ENCODE measurements at places on chromosomes 7 and 10. TPM values are rescaled to one million over a fixed set of nuclear protein-coding genes. Genes with fewer than 3 reads are reported as not detected.

The MRC1 gene
- 27.4 TPM for total RNA-seq

The PARD3 gene
- 61.9 TPM for total RNA-seq

The ANKRD2 gene
- total RNA-seq, result 13.9 TPM

The AGMO gene
- 13.5 TPM for total RNA-seq

The ASAH2 gene
- 1.9 TPM for total RNA-seq

The SYT15 gene
- 1.6 TPM for total RNA-seq

The UNCX gene
- not detected for total RNA-seq

- DNase-seq, result no peak
- H3K4me3 ChIP-seq, result peak overlapping the region; percentile 74
- no peaks in the 10 kb centered on the region for H3K4me1 ChIP-seq
- H3K36me3 ChIP-seq, result no peaks in the 10 kb centered on the region
- no peaks in the 10 kb centered on the region for H3K27me3 ChIP-seq
- peak overlapping the region; percentile 94 for H3K27ac ChIP-seq
These were observed 804 bp downstream of the TMEM106B start for GRCh38 chr7:12211711-12212485.

DNA sequence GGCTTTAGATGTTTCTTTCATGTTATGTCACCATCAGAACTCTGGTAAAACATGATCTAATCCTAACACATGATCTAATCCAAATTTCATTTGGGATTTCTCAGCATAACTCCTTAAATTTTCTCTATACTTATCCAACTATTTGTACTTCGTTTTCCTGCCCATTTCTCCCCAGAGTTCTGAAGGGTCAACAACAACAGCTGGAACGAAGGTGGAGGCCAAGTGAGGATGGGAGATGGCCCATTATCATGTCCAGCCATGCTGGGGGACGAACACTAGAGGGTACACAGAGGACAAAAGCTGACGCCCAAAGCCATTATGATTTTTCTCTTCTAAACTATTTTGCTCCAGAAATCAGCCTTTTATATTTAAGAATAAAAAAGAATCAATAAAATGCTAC, 185.4 kb downstream of the DOCK4 start:
- H3K27ac ChIP-seq, result no peak overlapping the region
- no peaks in the 10 kb centered on the region for H3K27me3 ChIP-seq
- no peak overlapping the region for H3K4me3 ChIP-seq
- H3K4me1 ChIP-seq, result no peaks in the 10 kb centered on the region
- H3K36me3 ChIP-seq, result no peaks in the 10 kb centered on the region

DNA sequence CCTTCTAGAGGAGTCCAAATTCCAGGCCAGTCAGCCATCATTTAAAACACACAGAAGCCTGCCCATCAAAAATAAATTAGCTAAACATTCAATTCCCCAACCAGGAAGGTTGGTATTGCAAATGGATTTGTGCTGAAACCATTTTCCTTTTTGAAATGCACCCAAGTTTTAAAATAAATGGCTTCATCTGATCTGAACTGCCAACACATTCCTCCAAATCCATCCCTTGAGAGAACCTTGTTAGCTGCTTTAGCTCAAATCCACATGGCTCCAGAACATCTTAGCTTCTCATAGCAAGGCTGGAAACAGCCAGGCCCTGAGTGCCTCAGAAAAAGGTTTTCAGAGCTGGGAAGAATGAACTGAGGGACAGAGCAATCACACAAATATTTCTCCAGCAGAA, 306.3 kb downstream of the FZD1 start:
- no peak overlapping the region for H3K4me3 ChIP-seq
- H3K4me1 ChIP-seq, result peaks cover 5% of the 10 kb centered on the region
- H3K27ac ChIP-seq, result no peak overlapping the region
- no peaks in the 10 kb centered on the region for H3K27me3 ChIP-seq
- no peak for DNase-seq

- no peak for DNase-seq
- H3K27me3 ChIP-seq, result no peaks in the 10 kb centered on the region
- H3K27ac ChIP-seq, result no peak overlapping the region
These were observed 13.1 kb upstream of the UCMA start for GRCh38 chr10:13247246-13247645.

DNA sequence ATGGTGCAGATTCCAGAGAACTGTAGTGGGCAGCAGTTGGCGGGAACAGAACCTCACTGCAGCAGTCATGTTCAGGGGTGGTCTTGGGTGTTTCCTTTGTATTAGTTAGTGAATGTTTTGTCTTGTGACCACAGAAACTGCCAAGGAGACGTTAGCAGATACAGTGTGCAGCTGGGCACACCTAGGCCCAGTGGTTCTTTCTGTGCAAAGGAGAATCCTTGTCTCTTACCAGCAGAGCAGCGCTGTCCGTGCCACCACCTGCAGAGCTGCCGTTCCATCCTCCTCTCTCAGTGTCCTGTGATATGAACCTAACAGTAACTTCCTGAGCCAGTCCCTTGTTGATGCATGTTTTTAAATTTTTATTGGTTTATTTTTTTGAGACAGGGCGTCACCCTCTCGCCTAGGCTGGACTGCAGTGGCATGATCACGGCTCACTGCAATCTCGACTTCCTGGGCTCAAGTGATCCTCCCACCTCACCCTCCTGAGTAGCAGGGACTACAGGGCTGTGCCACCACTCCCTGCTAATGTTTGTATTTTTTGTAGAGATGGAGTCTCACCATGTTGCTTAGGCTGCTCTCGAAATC, 60.6 kb downstream of the WDR37 start:
- peaks cover 4% of the 10 kb centered on the region for H3K4me1 ChIP-seq
- no peak overlapping the region for H3K4me3 ChIP-seq
- H3K36me3 ChIP-seq, result no peaks in the 10 kb centered on the region

GRCh38 chr7:103336761-103337160, 7.8 kb downstream of the DNAJC2 start:
- no peak overlapping the region for H3K4me3 ChIP-seq
- no peak for DNase-seq
- H3K36me3 ChIP-seq, result peaks cover 7% of the 10 kb centered on the region

DNA sequence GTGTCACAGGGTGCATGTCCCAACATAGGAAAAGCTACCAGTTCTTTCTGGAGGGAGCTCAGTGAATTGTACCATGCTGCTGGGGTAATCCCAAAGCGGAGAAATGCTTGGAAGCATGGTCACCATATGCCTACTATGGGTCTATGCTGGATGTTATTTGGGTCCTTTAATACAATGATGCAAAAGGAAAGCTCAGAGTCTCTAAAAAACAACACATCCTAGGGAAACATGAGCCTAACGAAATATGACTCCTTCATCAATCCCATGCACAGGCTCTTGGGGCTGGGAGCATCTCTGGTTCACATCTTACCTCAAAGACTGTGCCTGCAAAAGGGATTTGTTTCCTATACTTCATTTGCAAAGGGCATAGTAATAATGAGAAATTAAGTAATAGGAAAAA, 65.2 kb downstream of the CUBN start:
- no peaks in the 10 kb centered on the region for H3K36me3 ChIP-seq
- no peaks in the 10 kb centered on the region for H3K27me3 ChIP-seq
- no peak overlapping the region for H3K27ac ChIP-seq
- no peak overlapping the region for H3K4me3 ChIP-seq

DNA sequence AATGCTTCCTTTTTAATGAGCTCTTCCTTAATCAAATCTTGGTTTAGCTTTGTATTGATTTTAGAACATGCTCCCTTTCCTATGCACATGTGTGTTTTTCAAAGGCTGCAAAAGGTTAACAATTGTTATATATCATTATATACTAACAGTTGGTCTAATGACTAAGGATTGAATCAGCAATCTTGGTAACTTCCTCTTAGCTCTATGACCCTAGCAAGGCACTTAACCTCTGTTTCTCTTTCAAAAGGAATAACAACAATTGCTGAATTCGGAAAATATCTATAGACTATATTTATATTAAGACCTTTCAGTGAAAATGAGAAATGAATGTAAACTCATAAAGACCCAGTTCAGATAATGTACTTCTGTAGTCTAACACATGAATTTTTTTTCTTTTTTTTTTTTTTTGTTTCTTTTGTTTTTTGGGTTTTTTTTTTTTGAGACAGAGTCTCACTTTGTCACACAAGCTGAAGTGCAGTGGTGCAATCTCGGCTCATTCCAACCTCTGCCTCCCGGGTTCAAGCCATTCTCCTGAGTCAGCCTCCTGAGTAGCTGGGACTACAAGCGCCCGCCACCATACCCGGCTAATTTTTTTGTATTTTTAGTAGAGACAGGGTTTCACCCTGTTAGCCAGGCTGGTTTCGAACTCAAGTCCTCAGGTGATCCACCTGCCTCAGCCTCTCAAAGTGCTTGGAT, 48.8 kb downstream of the HOXA1 start:
- H3K27ac ChIP-seq, result no peak overlapping the region
- H3K4me1 ChIP-seq, result no peaks in the 10 kb centered on the region
- no peaks in the 10 kb centered on the region for H3K36me3 ChIP-seq
- no peak for DNase-seq
- no peak overlapping the region for H3K4me3 ChIP-seq

DNA sequence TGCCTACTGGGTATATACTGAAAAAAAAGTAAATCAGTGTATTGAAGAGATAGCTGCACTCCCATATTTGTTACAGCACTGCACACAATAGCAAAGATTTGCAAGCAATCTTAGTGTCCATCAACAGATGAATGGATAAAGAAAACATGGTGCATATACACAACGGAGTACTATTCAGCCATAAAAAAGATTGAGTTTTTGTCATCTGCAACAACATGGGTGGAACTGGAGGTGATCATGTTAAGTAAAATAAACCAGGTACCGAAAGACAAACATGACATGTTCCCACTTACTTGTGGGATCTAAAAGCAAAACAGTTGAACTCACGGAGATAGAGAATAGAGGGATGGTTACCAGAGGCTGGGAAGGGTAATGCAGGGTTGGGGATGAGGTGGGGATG, 34.2 kb upstream of the FAM171A1 start:
- H3K4me1 ChIP-seq, result no peaks in the 10 kb centered on the region
- no peak overlapping the region for H3K4me3 ChIP-seq
- no peak for DNase-seq
- no peaks in the 10 kb centered on the region for H3K36me3 ChIP-seq
- no peak overlapping the region for H3K27ac ChIP-seq

- no peak for DNase-seq
- H3K4me1 ChIP-seq, result no peaks in the 10 kb centered on the region
- H3K36me3 ChIP-seq, result no peaks in the 10 kb centered on the region
- no peak overlapping the region for H3K27ac ChIP-seq
- no peaks in the 10 kb centered on the region for H3K27me3 ChIP-seq
- H3K4me3 ChIP-seq, result no peak overlapping the region
These were observed 11.6 kb downstream of the KLRG2 start for GRCh38 chr7:139471740-139472353.

- H3K4me3 ChIP-seq, result no peak overlapping the region
- no peaks in the 10 kb centered on the region for H3K27me3 ChIP-seq
- DNase-seq, result no peak
- H3K27ac ChIP-seq, result no peak overlapping the region
These were observed 29.3 kb upstream of the YAE1 start for GRCh38 chr7:39536951-39537350.

- peak overlapping the region; percentile 91 for H3K4me3 ChIP-seq
- peak; percentile 23 for DNase-seq
- no peaks in the 10 kb centered on the region for H3K36me3 ChIP-seq
These were observed 975 bp downstream of the GLCCI1 start for GRCh38 chr7:7969306-7970236.
